ENCODE measurements at places on chromosomes 1 and 21.

GRCh38 chr1:200343874-200344273, 66.0 kb downstream of the ZNF281 start:
- no peak for DNase-seq

DNA sequence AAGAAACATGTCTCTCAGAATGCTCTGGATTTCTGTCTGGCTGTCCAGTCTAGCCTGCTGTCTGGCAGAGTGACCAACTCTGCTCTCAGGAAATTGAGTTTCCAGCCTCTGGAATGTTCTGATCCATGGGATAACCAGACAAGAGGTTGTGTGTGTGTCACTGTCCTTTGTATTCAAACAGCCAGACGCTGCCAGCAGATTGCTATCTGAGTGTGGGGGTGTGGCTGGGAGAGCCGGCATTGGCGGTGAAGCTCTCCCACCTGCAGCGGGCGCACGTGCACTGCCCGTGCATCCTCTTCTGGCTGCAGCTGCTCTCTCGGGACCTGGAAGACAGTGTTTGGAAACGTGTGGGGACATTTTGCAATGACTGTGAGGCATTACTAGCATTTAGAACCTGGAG, 26.1 kb downstream of the PKP1 start:
- DNase-seq = no peak

GRCh38 chr1:5758859-5759578, 233.2 kb downstream of the NPHP4 start:
- no peak for DNase-seq

- no peak for DNase-seq
Measured at GRCh38 chr1:68355614-68356013, 94.1 kb downstream of the RPE65 start.

DNA sequence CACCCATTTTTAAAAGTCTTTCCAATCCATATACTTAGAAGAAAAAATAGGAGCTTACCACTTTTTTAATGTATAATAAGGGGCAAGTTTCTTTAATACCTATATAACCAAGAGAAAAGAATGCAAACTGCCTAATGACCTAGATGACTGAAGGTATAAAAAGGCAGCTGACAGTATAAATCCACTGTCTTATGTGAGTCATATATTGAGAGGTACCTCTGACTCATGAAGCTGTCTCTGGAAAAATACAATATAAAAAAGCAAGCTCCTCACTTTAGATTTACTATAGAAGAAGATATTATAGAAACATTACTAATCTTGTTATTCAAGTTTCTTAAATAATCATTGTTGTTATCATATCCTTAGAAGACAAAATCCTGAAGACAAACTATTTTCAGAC, 144.2 kb downstream of the VAV3 start:
- DNase-seq = peak; percentile 9

DNA sequence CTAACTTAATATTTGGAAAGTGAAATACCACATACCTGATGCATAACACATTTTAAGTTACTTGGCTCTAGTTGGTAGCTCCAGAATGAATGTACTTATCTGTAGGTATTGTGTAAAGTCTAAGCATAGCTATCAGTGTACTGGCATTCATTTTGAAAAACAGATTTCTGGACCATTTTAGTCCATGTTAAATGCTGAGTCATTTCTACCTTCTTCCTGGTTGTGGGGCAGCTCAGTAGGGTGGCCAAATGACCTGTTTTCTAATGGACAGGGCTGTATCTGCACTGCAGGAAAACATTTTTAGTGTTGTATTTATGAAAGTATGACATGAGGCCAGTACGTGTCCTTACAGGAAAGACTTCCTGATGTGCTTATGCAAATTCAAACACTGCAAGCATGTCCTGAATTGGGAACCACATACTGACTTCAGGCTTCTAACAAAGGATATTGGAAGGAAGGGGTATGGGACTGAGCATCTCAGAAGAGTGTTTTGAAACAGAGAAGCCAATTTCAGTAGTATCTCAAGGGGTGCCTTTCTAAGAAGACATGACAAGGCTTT, 300.3 kb upstream of the B3GALT2 start:
- no peak for DNase-seq

DNA sequence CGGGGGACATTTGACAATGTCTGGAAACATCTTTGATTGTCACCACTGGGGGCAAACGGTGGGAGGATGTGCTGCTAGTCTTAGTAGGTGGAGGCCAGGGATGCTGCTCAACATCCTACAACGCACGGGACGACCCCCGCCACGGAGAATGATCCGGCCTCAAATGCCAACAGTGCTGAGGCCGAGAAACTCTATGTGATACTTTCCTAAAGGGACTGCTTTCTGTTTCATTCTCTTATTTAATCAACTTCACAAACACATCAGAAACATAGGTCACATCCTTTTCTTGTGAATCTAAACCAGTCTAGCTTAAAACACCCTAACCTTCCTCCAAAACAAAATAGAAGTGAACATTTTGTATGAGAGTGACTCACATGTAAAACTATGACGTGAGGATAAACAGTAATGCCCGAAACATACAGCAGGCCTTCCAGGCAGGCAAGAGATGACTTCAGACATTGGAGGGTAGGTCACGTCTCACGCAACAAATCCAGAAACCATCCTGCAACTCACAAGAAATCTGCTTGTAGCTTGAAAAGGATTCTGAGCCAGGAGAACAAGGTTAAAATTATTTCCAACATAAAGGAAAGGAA, 37.2 kb upstream of the ETS2 start:
- peak; percentile 47 for DNase-seq

DNA sequence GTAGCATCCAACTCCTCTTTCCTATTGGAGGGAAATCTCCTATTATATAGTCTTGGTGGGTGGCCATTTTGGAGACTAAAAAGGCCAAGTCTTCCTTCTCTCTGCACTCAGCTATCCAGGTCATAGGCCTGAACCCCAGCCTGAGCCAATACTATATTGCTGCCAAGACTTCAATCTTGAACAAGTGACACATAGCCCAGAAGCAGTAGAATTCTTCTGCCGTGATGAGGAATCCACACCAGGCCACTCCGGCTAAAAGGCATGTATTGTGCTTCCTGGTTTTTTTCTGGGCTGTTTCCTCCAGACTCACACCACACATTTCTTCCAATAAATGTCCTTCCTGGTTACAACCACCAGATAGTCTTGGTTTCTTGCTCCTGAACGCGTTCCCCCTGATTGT, 43.0 kb downstream of the ATF3 start:
- DNase-seq = no peak

Measured in CD4-positive, alpha-beta T cell treated with Interleukin-15 for 4 hours (primary cell).